ENCODE measurements at places on chromosomes 11 and 22.

- peak; percentile 80 for DNase-seq
Measured at GRCh38 chr11:1825039-1825740, 9.6 kb upstream of the SYT8 start.

DNA sequence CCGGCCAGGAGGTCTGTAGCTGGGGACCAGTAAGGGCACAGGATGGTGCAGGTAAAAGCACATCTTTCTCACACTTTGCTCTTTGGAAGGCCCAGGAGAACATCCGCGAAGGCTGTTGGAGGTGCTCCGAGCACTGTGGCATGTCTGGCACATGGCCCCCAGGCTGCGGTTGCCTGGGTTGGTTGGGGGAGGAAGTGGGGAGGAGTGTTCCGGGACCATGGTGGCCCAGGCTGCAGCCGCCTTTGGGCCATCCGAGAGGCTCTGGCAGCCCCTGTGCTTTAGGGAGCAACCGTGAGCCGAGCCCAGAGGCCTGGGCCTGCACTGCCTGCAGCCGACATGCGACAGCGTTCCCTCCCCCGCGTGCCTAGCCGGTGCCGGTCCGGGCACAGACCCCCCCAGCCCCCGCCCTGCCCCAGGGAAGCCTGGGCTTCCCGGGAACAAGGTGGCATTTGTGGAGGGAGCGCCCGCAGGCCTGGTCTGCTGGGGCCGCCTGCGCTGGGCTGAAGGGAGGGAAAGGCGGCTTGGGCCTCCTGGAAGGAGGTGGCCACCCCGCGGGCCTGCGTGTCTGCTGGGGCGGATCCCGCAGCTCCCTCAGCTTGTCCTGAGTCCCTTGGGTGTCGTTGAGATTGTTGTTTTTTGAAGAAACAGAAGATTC, 57.9 kb downstream of the GRAMD4 start:
- DNase-seq, result no peak

DNA sequence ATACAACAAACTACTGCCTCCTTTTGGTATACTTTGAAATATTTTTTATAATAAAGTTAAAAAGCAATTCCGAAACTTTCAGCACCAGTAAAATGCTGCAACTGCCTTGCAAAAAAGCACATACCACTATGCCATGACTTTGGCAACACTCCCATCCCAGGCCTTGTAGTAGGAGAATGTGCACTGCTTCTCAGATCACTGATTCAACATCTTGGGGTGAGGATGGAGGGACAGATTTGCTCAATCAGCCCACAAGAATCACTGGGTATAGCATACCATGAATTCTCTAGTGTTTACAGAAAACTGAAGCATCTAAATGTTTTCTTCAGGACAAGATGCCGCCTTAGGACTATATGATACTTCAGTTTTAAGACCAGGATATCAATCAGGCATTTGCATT, 14.9 kb downstream of the EIF4ENIF1 start:
- DNase-seq, result no peak

DNA sequence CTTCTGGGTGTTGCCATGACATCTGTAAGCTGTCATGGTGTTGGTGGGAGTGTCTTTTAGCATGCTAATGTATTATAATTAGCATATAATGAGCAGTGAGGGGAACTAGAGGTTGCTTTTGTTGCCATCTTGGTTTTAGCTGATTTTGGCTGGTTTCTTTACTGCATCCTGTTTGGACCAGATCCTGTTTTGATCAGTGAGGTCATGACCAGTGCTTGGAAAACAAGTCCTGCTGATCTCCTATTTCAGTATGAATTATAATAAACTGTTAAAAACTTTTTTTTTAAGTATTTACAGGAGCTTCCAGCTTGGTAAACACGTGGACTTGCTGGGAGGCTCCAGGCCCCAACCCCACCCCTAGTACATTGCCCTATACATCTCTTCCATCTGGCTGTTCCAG, 30.5 kb upstream of the P4HA3 start:
- no peak for DNase-seq

- DNase-seq, result no peak
Measured at GRCh38 chr22:46854125-46854870, 91.8 kb downstream of the TBC1D22A start.

Measured in D341Med (cell line).